ENCODE measurements at places on chromosomes 16 and 17. TPM values are rescaled to one million over a fixed set of nuclear protein-coding genes. Genes with fewer than 3 reads are reported as not detected.

Gene DYNLRB2
- not detected for polyA plus RNA-seq

Gene FOXN1
- not detected for polyA plus RNA-seq

Gene CACNA1G
- not detected for polyA plus RNA-seq

Gene KRTAP4-3
- not detected for polyA plus RNA-seq

Gene TMEM132E
- not detected for polyA plus RNA-seq

Gene GLP2R
- not detected for polyA plus RNA-seq

Gene MYH8
- not detected for polyA plus RNA-seq

Gene HS3ST2
- not detected for polyA plus RNA-seq

Gene HLF
- polyA plus RNA-seq: not detected

Gene MMD
- 26.4 TPM for polyA plus RNA-seq

Gene CIITA
- 157 TPM for polyA plus RNA-seq

Gene GPR179
- not detected for polyA plus RNA-seq

Gene ZPBP2
- 0.37 TPM for polyA plus RNA-seq

Gene CD300A
- 1.6 TPM for polyA plus RNA-seq

Gene ZNF469
- 0.16 TPM for polyA plus RNA-seq

Gene ADORA2B
- 0.96 TPM for polyA plus RNA-seq

Gene MYOCD
- polyA plus RNA-seq: not detected

Gene METTL2A
- polyA plus RNA-seq: 9.2 TPM

Gene SEPTIN12
- not detected for polyA plus RNA-seq

Gene CHRNE
- 0.59 TPM for polyA plus RNA-seq

Gene EPX
- polyA plus RNA-seq: not detected

Gene ACSM2A
- not detected for polyA plus RNA-seq

Gene PITPNM3
- polyA plus RNA-seq: not detected

Gene DVL2
- 24.8 TPM for polyA plus RNA-seq

Gene SENP3
- polyA plus RNA-seq: 18.2 TPM

Gene SLC16A6
- polyA plus RNA-seq: not detected

Gene SHBG
- not detected for polyA plus RNA-seq

Data from naive B cell (primary cell).